ENCODE measurements at places on chromosomes 7 and 10.

- DNase-seq: no peak
Observed at GRCh38 chr10:24162206-24162985, 46.5 kb upstream of the KIAA1217 start.

DNA sequence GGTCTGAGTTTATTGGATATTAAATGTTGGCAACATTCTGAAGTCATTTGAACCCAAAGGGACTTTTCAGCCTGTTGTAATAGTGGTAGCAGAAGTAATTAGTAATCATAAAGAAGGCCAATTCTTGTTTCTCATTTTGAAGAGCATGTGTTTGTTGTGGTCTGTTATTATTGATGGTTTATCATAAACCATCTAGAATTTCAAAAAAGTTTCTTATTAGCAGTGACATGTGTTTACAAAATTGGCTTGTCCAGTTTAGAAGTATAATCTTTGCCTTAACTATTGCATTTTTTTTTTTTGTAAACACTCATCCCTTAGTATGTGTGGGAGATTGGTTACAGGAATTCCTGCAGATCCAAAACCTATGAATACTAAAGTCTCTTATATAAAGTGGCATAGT lies 177.8 kb downstream of the BBS9 start:
- DNase-seq: no peak

DNA sequence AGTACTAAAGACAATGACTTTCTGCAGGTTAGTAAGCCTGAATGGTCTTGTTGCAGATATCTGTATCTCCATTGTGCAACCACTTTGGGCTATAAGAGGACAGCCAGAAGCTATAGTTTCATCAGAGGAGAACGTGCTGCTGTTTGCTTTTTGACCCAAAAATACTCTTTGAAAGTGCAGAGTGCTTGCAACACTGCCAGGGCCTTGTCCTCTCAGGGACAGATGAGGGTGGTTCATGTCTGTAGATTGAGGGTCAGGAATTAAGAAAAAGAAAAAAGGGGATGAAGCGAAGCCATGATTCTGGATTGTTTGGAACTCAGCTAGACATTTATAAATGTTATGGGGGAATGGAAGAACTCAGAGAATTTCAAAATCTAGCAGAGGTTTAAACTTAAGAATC lies 212.5 kb downstream of the SEC23IP start:
- DNase-seq: no peak

DNA sequence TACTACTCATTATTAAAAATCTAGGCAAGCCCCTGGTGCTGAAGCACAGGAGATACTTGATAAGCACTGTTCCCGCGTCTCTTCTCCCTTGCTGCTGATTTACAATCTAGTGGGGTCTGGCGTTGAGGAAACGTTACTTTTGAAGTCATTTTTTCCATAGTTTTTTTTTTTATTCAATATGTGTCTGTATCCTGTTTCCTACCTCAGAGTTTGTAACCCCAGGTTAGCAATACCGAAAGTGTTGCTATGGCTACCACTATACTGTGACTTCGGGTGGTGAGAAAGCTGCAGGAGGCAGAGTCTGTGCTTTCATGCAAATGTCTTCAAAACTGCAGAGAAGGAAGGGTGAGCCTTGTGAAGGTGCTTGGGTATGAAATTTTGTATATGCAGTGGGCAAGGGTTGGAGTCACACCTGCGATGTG lies 458.8 kb upstream of the GHITM start:
- DNase-seq: no peak

- DNase-seq: no peak
Observed at GRCh38 chr7:26183545-26184280, 16.8 kb downstream of the HNRNPA2B1 start.

GRCh38 chr10:103067956-103068355 lies 125.1 kb downstream of the NT5C2 start:
- DNase-seq: no peak

GRCh38 chr7:87267239-87267900 lies 47.8 kb upstream of the TMEM243 start:
- DNase-seq: no peak

- no peak for DNase-seq
Observed at GRCh38 chr10:103852856-103853255, 2.5 kb downstream of the SH3PXD2A start.

GRCh38 chr7:23117841-23118240 lies 12.3 kb downstream of the KLHL7 start:
- DNase-seq: no peak

- DNase-seq: no peak
Observed at GRCh38 chr7:86908948-86909347, 150.5 kb downstream of the ELAPOR2 start.

GRCh38 chr7:34365611-34366010 lies 292.4 kb upstream of the NPSR1 start:
- no peak for DNase-seq

DNA sequence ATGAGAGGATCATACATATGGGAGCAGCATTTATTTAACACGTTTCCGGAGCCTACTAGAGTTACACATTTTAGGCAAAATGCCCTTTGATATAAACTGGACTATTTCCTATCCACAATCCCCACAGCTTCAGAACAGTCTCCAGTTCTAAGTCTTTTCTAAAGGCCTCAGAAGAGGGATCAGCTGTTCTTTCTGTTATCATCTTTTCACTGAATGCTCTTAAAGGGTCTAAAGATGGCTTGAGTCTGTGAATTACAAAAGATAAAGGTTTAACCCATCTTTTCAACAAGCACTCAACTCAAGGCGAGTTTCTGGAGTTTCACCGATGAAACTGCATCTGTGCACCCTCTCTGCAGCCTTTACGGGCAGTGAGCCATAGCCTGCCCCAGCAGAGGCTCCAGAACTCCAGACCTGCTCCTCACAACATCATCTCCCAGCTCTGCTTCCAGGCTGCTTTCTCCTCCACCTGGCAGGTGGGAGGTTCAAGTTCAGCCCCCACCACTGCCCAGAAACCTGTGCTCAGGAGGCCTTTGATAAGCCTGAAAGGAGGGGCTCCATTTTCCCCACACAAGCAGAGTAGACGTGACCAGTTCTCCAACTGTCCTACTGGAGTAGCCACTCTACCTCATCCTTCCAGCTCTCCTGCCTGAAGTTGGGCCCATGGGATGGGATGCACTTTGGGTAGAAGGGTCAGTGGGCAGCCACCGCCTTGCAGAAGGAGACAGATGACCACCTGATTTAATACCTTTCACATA lies 53.4 kb downstream of the HSPA12A start:
- no peak for DNase-seq

- DNase-seq: no peak
Observed at GRCh38 chr7:70788276-70788675, 343.7 kb upstream of the GALNT17 start.

GRCh38 chr10:35889971-35890675 lies 248.0 kb upstream of the FZD8 start:
- no peak for DNase-seq

DNA sequence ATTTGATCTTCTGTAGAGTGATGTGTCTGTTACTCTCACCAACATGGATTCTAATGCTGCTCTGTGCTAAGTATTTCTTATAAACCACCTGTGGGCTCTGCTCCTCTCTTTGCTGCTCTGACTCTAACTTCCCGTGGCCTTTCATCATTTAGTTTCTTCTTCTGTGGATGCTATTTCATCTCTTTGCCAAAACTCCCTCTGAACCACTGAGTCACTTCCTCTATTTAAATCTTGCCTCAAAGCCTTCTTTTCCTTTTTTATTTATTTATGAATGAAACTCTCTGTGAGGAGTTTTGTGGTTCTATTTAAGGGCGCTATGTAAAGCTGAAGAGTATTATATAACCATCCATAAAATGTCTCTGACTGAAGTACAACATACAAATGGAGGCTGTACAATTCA lies 538.5 kb downstream of the SUGCT start:
- no peak for DNase-seq

- DNase-seq: no peak
Observed at GRCh38 chr10:121509112-121509511, 89.1 kb downstream of the FGFR2 start.

GRCh38 chr7:102138676-102139075 lies 148.0 kb upstream of the SH2B2 start:
- DNase-seq: no peak

DNA sequence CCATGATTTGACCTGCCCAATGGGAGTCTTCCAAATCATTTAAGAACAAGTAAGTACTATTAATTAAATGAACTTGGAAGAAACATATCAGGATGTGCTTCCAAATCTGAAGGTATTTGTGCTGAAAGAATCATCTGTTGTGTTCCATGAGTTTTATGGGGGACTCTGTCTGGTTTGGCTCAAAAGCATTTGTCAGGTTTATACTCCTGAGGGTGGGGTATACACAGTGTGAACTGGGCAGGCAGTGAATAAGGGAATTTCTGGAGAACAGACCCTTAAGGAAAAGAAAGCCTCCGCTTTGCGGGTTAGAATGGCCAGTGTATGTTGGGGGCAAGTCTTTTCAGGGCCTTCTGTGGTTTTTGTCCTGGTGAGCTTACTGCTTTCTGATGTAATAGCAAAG lies 29.9 kb downstream of the TCF7L2 start:
- DNase-seq: no peak

DNA sequence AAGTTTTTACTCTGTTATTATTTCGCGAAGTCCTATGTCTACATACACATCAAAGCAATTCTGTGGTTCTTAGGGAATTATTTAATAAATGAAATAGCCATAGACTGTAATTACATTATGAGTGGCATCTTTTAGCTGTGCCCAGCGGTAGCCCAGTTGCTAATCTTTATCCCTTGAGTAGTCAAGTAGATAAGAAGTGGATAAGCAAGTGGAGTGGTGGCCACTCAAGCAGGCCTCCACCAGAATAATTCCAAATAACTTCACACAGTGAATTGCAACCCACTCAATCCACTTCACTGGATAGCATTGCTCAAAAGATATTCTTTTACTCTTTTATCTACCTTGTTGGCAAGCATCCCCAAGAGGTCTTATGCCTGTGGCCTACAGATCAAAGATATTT lies 349.7 kb downstream of the AUTS2 start:
- no peak for DNase-seq

- DNase-seq: no peak
Observed at GRCh38 chr10:77413231-77413630, 224.4 kb downstream of the KCNMA1 start.

GRCh38 chr7:92875173-92875572 lies 38.8 kb upstream of the CDK6 start:
- DNase-seq: no peak

DNA sequence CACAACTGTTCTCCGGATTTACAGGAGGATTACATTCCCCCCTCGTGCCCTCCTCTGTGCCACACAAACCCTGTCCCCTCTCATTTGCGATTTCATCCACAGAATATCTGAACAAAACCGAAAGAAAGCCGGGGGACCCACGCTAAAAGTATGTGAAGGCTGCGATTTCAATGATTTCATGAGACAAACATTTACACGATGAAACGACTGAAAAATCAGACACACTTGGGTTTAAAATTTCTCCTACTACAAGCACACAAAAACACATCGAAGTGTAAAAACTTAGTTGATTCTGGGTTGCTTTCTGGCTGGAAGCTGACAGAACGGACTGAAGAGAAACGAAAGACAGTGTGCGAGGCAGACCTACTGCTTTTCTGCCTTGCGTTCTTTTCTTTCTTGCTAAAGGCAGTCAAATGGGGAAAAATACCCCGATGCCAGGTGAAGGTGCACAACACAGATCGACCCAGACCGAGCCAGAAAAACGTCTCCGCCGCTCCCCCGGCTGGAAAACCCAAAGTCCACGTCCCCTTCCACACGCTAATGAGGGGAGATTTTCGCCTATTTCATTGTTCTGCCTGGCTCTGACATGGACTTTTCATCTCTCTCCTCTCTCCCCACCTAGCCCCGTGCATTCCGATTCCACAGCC lies 1.2 kb downstream of the HIPK2 start:
- peak; percentile 54 for DNase-seq

- DNase-seq: no peak
Observed at GRCh38 chr7:64320547-64321513, 7.1 kb downstream of the ZNF736 start.

DNA sequence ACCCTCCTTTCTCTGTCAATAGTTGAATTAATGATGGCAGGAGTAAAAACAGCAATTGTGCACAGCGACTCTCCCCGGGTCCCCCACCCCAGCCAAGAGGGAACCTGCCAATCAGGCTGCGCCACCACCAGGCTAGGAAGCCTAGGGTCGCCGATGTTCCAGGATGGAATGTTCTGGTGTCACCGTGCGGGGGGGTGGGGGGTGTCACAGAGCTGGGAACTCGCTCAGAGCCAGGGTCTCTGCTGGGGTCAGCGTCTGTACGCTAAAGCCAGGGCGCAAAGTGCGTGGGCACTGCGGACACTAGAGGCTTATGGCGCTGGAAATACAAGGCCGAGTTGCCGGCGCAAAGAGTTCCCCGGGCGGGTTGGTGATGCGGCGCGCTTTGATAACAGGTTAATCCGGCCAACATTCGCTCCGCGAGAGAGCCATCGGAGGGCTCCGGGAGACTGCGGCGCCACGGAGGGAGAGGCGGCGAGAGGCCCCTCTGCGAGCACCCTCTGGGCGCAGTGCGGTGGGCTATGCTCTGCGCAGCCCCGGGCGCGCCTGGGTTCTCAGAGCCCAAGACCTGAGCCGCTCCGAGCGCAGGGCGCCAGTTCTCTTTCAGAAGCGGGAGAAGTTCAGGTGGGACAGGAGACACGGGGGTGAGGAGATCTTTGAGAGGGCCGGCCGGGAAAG lies 192.3 kb downstream of the EMX2 start:
- no peak for DNase-seq

Data from NCI-H187 (cell line).